GM23338 (cell line): ENCODE measurements at places on chromosomes 3 and 15. TPM values are rescaled to one million over a fixed set of nuclear protein-coding genes. Genes with fewer than 3 reads are reported as not detected.

- no peak for DNase-seq
Observed at GRCh38 chr3:190528706-190529105, 14.8 kb downstream of the IL1RAP start.

- DNase-seq, result no peak
Observed at GRCh38 chr3:24514119-24514518, 19.5 kb upstream of the THRB start.

CPNE9 gene
- 7.8 and 8.8 TPM in 2 replicates for total RNA-seq

GRCh38 chr15:95018888-95019545, 787.7 kb downstream of the MCTP2 start:
- no peak for DNase-seq

GOLGA8S gene
- total RNA-seq, result not detected in 2 replicates
